ENCODE measurements at places on chromosomes 16 and 17.

DNA sequence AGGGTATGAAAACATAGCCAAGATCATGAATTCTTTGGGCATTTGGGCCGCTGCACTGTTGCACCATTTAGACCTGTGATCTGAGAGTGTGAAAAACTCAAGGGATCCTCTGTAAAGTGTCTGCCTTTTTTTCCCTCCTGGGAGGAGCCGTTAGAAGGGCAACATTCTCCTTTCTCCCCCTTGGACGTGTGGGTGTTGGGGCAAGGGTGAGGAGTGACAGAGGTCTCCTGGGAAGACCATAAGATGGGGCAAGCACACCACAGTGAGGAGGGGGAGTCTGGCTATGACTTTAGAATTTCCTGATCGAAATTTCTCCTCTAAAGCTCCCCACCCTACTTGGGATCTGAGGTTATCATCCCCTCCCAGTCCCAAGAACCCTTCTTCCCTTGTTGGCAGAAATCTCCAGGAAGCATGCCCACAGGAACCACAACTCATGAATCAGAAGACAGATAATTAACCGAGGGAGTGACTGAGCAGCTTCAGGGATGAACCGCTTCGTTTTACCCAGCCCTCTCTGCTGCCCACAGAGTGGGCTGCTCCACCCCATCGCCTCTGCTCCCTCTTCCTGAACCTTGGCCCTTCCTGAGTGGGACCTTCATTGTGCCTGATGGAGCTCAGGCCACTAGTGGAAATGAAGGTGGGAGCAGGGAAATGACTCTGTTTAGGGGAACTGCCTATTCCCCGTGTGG is 4.2 kb downstream of the ITGB3 start:
- ATAC-seq = peak; percentile 70

DNA sequence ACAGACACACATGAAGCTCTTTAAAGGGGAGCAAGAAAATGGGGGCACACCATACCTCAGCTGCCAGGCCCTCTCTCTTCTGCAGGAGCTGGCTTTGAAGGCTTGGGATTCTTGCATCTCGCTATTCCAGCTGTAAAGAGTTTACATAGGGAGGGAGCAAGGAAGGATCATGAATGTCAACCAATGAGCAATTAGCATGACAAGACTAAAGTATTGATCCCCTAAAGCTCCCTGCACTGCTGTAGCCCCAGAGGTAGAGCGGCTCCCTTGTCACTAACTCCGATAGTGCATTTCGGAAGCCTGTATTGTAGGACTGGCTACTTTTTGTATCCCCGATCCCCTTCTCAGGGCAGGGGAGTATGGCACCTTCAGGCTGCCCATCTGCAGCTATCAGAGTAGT is 113.4 kb upstream of the PMFBP1 start:
- ATAC-seq = no peak

GRCh38 chr17:37429453-37429852 is 22.8 kb downstream of the TADA2A start:
- no peak for ATAC-seq

- no peak for ATAC-seq
Observed at GRCh38 chr16:47476654-47477345, 15.7 kb downstream of the PHKB start.

DNA sequence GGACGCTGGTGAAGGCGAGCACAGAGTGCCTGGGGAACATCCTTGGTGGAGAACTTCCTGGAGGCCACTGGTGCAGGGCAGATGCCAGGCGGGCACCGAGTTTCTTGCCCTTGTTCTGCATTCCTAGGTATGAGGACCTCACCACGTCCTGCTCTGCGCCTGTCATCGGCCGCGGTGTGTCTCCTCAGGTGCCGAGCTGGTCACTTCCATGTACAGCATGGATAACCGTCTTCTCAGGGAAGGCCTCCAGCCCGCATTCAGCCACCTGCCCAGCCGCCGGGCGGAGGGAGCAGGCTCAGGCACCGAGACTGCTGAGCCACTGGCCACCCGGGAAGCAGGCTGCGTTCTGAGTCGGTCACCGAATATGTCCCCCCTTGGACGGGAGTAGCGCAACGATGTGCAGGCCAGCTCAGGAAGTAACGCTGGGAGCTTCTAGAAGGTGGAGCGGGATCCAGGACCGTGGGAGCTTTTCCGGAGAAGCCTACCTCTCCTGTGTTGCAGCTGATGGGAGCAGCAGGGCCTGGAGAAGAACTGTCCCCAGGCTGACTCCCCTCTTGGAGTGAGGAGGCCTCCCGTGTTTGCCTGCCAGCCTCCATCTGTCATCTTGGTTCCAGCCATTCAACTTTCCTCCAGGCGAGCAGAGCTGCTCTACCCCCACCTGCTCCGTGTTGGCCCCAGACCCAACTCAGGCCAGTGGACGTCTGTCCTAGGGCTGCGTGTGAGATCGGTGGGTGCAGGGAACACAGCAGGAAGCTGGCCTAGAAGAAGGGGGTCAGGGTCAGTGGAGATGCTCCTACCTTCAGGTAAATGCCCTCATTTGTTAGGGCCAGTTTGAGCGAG is 2.1 kb upstream of the BAIAP2 start:
- no peak for ATAC-seq

- ATAC-seq = no peak
Observed at GRCh38 chr17:19768046-19768782, 20.1 kb upstream of the ALDH3A1 start.

DNA sequence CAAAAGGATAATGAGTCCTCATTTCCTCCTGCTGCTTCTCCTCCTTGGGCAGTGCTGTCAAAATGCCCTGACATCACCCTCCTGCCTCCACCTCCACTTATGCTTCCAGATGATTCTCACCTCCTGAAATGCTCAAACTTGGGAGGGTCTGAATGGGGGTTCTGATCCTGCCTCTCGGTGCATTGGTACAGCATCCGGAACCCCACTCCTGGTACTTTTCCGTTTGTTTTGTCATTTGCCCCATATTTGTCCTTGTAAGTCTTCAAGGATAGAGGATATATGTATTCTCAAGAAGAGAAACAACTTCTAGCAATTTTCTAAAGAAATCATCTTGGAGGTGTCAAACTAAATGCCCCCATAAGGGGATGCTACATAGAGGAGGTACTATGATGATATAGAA is 148.3 kb downstream of the SHISA9 start:
- ATAC-seq = no peak

DNA sequence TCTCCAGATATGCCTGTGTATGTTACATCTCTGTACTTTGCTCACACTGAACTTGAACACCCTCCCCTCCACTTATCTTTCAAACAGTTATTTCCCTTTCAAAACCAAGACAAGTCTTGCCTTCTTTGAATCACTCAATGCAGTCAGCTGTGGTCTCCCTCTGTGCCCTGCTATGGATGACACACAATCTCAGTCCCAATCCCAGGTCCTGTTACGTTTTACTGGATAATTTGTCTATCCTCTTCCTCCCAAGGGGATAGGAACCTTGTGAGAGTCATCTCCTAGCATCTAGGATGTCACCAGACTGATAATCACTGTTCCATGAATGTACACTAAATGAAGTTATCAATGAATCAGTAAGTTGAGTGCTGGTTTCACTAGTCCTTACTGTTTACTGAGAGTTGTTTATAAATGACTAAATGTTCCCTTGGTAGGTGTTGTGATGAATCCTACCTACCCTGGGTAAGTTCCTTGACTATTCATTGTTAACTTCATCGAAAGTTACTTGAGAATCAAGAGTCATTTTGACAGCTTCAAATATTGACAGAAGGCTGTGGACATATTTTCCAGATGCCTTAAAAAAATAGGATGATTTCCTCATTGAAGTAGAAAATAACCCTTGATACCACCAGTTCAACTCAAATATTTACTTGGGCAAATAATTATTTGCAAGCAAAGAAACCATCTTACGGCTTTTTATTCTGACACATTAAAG is 244.9 kb downstream of the PRKCA start:
- no peak for ATAC-seq

DNA sequence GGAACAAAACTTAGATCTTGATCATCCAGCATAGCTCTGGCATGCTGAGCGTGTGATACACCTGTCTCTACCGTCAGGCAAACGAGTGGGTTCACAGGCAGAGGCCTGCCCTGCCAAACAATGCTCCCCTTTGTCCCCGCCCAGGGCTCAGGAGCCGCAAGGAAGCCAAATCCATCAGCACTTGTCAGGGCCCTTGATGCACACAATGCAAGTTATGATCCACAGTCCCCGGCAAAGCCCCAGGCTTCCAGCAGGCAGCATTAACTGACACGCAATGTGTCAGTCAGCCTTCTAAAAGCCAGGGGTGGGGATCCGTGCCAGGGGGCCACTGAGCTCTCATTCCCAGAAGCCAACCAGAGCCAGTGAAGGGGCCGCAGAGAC is 460.9 kb downstream of the SLC39A11 start:
- no peak for ATAC-seq

- peak; percentile 95 for ATAC-seq
Observed at GRCh38 chr17:42667088-42667951, 8.2 kb downstream of the TUBG2 start.

GRCh38 chr17:69870751-69871199 is 204.2 kb upstream of the KCNJ16 start:
- peak; percentile 87 for ATAC-seq

DNA sequence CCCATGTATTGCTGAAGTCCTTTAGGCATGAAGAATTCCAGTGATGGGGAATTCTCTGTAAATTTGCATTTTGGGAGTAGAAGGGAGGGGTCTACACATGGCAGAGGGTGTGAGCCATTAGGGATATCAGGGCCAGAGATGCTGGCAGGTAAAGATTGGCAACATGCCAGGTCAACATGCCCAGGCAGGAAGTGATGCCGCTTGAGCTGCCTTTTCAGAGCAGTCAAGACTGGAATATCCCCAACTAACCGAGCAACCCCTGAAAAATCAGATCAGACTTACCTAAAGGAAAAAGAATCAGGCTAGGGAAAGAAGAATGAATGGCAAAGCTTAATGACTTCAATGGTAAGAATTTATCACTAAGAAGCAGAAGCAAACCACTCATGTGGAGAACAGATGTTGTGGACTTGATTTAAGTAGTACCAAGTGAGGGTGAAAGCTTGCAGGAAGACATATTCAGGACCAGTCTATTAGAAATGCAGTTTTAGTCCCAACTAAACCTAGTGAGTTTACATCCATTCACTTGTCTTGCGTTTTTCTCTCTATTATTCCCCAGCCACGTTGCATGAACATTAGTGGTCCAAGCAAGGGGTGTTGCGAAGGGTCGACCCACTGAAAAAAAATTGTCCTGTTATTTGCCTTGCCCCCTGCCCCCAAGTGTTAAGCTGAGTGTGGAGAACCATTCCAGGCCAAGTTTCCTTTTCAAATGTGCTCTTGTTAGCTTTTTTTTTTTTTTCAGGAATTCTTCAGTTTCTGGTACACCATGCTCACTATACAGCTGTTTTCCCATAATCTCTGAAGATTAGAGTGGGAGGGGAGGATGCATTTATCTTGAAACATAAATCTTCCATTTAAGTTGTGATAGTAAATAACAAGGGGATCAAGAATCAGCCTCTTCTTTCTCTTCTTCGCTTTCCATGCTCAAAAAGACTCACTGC is 105.2 kb downstream of the ABCA8 start:
- no peak for ATAC-seq

DNA sequence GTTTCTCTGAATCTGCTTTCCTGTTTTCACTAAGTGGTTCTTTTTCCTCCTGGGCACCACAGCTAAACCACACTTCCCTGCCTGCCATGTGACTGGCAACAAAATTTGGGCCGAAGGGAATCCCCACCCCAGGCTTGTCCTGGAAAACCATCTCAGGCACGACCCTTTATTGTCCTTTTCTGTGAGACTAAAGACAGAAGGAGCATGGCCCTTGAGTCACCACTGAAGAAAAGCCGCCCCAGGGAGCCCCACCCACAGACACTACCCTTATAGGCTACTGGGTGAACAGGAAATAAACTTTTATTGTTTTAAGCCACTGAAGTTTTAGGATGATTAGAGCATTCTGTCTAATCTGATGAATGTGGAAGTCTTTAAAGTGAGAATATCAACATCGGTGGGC is 88.6 kb upstream of the BRD7 start:
- no peak for ATAC-seq

GRCh38 chr16:85446951-85447692 is 166.0 kb upstream of the GSE1 start:
- no peak for ATAC-seq

GRCh38 chr16:55687802-55688201 is 32.0 kb downstream of the SLC6A2 start:
- ATAC-seq = no peak

GRCh38 chr16:10824111-10824893 is 5.7 kb upstream of the TVP23A start:
- ATAC-seq = no peak

DNA sequence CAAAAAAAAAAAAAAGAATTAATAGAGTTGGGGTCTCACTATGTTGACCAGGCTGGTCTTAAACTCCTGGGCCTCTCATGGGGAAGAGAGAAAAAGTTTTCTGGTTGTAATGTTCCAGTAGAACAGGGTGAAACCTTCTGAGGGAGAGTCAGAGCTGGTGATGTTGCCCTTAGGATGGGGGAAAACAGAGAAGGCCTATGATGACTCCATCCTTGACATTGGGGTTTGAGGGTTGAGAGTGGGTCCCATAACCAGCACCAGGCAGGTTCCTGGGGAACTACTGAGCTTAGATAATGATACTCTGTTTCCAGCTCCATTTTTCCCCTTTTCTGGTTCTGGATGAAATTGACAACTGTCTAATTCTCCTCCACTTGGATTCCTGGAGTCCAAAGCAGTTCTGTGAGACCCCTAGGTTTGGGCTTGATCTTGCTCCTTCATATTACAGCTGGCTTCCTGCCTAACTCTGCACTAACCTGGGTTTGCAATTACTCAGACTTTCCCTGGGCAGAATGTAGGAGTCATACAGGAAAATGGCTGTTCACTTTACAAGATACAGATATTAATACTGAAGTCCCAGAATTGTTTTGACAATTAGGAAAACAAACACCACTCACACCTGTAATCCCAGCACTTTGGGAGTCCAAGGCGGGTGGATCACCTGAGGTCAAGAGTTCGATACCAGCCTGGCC is 62.8 kb upstream of the B4GALNT2 start:
- ATAC-seq = no peak

DNA sequence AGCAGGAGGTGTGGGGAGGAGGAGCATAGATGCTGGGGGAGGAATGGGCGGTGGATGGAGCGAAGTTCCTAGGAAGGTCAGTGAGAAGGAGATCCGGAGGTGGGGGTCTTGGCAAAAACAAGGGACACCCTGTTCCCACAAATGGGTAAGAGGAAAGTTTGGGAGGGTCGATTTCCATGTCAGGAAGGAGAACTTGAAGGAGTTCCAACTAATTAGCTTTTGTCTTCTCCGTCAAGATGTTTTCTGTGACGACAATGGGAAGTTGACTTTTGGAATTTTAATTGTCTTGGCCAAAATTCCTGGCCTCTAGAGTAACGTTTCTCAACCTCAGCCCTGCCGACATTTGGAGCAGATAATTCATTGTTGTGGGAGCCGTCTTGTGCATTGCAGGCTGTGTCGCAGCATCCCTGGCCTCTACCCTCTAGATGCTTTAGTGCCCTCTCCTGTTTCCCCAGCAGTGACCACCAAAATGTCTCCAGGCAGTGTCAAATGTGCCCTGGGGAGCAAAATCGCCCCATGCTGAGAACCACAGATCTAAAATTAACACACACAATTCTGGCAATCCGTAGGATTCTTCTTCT is 97.1 kb downstream of the PITPNC1 start:
- peak; percentile 68 for ATAC-seq

Measured in SK-N-SH treated with all-trans-retinoic acid at 6 μM for 48 hours (cell line).